ENCODE measurements at places on chromosomes 6 and 20.

GRCh38 chr20:63628246-63628975, 1.5 kb upstream of the GMEB2 start:
- peak; percentile 55 for DNase-seq

DNA sequence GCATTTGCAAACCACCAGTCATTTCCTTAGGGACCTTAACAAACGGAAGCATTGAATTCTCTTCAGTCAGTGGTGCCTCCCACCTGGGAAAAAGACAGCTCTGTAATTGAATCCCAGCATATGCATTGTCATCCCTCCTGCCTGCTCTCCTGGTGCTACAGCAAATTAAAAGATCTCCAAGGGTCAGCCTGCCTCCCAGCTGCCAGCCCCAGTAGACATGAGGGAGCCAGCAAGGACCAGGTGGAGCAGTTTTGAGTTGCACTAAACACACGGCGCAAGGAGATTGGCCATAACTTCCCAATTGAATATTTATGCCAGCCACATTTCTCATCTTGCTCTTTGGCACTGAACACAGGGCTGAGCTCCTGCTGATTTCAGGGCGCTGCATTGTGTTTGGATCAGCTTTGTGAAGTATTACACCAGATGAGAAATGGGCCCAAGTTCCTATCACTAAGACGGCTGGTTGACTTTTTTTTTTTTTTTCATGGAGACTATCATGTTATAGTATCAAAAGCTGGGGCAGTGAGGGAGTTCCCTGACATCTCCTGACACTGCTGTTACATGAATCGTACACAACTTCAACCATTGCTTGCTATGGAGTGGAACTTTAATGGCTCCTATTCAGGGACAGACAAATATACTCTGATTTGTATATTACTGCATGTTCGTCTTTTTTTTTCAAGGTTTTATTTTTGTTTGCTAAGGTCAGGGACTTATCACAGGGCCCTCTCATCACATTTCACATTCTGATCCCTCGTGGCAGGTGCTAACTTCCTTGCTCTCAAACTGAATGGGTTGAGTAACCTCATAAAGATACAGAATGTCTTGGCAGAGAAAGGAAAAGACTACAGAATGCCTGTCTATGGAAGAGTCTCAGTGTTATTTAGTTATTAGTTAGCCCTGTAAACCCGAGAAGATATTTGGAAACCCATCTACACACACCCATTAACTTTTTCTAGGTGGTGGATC, 191.1 kb downstream of the EYA4 start:
- DNase-seq = no peak

DNA sequence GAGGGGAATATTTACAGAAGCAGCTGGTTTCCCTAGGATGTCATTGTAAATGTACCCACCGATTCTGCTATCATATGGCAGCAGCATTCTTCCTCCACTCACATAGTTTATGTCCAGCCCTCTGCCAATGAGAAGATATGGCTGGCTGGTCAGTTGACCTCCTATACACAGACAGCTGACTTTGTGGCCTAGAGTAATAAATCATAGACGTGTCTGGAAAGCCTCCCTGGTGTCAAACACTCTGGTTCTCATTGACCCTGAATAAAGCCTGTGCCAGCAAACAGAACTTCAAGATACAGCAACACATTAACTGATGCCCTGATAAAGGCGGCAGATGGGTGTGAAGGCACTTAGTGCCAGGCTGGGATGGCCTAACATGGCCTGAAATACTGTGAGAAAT, 52.6 kb downstream of the GPR63 start:
- DNase-seq = no peak

- peak; percentile 33 for DNase-seq
These were observed 580.0 kb upstream of the ZNF337 start for GRCh38 chr20:26276554-26277210.

- no peak for DNase-seq
These were observed 82.1 kb upstream of the F13A1 start for GRCh38 chr6:6402591-6402990.

DNA sequence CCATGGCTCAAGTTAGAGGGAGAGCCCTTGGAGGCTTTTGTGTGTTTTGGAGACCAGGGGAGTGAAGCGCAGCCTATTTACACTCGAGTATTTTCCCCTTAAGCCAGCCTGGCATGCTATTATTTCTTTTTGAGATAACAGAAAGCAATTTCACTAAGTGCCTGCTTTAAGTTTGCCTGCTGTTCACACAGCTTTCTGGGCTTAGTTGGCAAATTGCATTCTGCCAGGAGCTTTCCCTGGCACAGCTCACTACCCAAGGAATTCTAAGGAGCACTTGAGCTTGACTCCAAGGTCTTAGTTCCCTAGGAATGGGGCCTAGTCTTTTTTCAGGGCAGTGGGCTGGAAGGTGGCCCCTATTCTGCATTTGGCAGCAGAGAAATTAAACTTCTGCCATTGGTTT, 19.0 kb upstream of the ASXL1 start:
- no peak for DNase-seq

GRCh38 chr6:26016963-26017631, 54.5 kb downstream of the TRIM38 start:
- DNase-seq = peak; percentile 51

DNA sequence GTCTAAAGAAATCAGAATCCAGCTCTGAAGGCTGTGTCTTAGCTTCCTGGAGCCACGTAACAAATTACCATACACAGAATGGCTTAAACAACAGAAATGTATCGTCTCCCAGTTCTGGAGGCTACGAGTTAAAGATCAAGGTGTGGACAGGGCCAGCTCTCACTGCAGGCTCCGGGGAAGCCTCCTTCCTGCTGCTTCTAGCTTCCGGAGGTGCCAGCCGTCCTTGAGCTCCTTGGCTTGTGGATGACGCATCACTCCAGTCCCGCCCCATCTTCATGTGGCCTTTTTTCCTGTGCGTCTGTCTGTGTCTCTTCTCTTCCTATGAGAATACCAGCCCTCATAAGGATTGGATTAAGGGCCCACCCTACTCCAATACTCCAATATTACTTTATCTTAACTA, 319.1 kb upstream of the QKI start:
- DNase-seq = no peak

DNA sequence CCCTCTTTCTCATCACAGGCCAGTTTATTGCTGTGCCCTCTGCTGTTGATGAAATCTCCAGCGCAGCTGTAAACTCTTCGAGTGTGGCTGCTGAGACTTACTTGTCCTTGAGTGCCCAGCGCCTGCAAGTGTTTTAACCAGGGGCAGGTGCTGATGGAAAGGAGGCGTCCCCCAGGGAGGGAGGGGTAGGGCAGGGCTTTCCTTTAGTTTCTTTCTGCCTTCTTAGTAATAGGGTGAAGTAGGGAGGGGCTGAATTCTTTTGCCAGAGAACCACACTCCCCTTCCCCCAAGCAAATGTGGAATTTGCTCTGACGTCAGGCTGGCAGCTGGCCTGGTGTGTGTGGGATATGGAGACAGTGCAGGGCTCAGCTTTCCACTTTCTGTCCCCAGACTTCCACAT, 61.2 kb downstream of the IGF2R start:
- peak; percentile 97 for DNase-seq

DNA sequence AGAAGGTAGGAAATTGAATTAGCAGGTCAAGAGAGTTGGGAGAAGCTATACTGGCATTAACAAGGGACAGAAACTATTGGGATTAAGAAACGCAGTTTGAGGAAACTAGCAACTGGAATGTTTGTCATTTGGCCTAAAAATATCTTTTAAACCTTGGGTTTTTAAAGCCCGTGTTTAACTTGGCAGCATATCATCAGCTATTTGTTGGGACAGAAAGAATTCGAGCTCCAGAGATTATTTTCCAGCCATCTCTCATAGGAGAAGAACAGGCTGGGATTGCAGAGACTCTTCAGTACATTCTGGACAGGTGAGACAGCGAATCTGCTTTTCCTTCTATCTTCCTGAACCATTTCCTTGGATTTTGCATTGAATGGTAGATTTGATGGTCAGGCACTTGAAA, 17.8 kb downstream of the ACTR5 start:
- peak; percentile 11 for DNase-seq

DNA sequence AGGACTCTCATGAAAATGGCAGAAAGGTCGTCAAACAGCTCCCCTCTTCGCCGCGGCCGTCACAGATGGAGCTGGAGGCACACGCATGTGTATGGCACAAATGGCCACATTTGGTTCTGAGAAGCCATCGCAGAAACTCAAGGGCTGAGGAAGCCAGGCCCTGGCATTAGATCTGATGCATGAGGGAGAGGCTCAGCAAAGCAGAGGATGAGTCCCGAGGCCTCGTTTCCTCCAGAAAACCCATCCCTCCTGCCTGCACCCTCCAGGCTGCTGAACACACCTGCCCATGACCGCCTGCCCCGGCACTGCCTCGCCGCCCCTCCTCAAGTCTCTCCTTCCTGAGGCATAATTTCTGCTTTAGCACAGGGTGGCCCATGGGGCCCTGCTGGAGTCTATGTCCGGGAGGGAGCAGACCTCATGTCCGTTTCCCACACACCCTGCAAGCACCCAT, 240.3 kb downstream of the DLL1 start:
- no peak for DNase-seq

- DNase-seq = peak; percentile 57
These were observed 104.5 kb downstream of the CD24 start for GRCh38 chr6:106870069-106870468.

- DNase-seq = peak; percentile 81
These were observed 70.9 kb downstream of the BMP7 start for GRCh38 chr20:57195469-57196100.

- DNase-seq = no peak
These were observed 116.5 kb upstream of the MAP3K7 start for GRCh38 chr6:90703336-90703735.

- no peak for DNase-seq
These were observed 71.8 kb upstream of the CENPW start for GRCh38 chr6:126268092-126268491.

GRCh38 chr20:42150230-42150629, 532.1 kb upstream of the CHD6 start:
- DNase-seq = no peak

DNA sequence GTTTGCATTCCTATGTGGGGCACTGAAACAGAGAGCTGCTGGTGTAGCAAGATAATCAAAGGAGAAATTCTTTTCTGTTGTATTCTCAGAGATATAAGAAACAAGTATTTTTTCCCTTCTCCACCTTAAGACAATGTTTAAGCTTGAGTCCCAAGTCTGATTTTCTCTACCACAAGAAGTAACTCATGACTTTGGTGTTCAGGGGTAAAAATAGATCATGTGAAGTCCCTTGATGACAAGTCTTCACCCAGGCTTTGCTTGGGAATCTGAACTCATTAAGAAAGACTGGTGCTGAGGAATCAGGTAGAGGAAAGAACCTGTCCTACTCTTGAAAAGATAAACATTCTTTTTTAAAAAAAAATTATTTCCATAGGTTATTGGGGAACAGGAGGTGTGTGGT, 205.6 kb downstream of the ALDH8A1 start:
- no peak for DNase-seq

- peak; percentile 71 for DNase-seq
These were observed 2.5 kb downstream of the RBM39 start for GRCh38 chr20:35739294-35740163.

- DNase-seq = no peak
These were observed 250.7 kb downstream of the MAFB start for GRCh38 chr20:40438161-40438830.

DNA sequence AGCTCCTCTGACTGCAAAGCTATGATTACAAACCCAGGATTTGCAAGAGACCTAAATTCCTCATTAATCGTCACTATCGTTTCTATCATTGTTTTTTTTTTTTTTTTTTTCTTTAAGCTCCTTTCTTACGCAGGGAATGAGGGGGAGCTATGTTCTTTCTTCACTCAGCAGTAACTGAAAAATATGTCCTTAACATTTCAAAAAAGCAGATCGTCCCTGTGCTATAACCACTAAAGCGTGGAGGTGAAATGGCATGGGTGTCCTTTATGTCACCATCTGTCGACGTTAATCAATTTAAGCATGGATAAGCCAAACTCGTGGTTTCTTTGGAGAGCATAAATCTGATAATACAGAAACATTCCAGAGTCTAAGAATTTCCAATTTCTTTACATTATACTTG, 67.9 kb upstream of the TRAF3IP2 start:
- DNase-seq = no peak

- peak; percentile 39 for DNase-seq
These were observed 1.5 kb downstream of the PRRC2A start for GRCh38 chr6:31621991-31622390.

GRCh38 chr20:6613280-6613861, 154.1 kb upstream of the BMP2 start:
- DNase-seq = no peak

DNA sequence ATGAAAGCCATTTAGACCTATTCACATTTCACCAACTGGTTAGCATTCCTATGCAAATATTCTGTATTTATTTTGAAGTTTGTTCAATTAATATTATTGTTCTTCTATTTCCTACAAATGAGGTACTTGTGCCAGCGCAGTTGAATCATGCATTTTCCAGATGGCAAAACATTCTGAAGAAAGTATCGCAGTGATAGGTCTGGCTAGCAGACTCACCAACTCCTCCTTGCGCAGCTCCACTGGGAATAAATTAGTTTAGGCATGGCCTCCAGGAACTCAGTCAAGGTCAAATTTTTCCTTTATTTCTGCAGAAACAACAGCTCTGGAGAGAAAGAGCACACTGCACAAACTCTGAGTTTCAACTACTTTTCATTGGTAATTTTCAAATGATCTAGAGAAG, 437.7 kb downstream of the COL12A1 start:
- no peak for DNase-seq

- DNase-seq = peak; percentile 71
These were observed 49.4 kb upstream of the CD83 start for GRCh38 chr6:14068133-14068532.

- peak; percentile 79 for DNase-seq
These were observed 64.5 kb downstream of the EYA2 start for GRCh38 chr20:46959081-46959692.

GRCh38 chr6:72381076-72381475, 240.8 kb upstream of the KCNQ5 start:
- no peak for DNase-seq

DNA sequence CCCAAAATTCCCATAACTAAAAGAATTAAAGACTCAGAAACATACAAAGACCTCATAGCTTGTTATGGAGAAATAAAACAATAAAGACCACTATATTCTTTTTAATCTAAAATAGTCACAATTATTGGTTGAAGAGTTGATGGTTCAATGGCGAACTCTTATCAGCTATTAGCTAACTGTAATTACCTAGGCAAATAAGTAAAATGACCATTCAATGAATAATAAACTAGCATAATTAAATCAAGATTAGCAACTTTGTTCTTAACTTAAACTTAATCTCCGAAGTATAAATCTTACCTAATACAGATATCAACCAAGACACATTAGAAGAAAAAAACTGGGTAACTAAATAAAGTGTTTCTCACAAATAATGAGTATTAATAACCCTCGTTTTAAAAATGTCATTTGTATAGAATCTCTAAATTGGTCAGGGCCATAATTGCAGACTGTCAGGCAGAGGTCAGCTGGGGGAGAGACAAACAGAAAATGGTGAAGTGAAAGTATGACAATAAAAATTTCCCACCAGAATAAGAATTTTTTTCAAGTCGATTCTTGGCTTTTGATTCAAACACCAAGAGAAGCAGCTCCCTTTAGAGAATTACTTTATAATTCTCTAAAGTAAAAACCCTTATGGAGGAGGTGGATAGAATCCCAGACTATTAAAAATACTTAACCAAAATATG, 1.7 kb downstream of the FKBP5 start:
- DNase-seq = no peak

Data from adipocyte (in vitro differentiated cells).